Retina (tissue), 1 donor: ENCODE measurements at places on chromosomes 7 and 10.

DNA sequence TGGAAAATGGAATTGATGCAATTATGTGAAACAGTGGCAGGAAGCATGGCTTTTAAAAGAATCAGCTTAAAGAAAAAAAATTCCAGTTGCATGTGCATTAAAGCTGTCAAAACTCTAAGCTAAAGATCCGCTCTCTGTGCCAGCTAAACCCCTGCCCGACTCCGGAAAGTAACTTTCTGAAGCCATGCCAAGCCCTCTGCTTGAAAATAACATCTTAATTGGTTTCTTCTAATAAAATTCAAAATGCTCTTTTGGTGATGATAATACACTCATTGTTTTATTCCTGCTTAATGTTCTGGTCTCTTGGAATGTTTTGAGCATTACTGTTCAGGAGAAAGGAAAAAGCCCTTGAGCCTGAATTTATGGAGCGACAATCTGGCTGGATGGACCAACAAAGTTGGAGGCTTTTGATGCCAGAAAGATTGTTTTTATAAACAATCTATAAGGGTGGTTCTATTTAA, 11.7 kb downstream of the SEMA3C start:
- no peak for DNase-seq

DNA sequence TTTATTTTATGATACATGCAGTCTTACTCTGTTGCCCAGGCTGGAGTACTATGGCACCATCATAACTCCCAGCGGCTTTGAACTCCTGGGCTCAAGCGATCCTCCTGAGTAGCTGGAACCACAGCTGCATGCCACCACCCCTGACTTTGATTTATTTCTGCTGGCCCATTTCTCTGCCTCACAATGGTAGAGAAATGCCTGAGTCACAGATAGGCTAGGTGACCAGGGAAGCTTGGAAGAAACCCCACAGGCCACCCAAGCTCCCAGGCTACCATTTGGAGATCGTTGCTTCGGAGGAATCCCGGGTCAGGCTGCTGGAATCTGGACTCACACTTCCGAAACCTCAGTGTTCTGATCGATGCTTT, 17.4 kb upstream of the BAIAP2L1 start:
- DNase-seq: no peak

- no peak for DNase-seq
These were observed 1.0 kb upstream of the ENO4 start for GRCh38 chr10:116848032-116848943.

DNA sequence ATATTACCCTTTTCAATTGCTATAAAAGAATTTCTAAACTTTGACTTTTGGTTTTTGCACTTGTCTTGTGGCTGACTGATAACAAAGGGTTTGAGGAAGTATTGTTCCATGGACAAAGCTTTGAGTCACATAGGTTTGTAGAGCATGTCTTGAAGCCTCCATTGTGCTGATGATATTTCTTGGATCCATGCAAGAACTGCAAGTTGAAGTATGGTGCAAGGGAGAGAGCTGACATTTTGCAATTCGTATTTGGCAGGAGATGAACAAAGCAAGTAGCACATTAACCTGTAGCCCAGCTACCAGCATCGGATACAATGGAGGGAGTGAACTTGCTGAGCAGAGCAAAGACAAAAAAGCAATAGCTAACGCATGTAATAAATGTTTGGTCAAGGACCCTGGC, 23.4 kb downstream of the MGAM2 start:
- no peak for DNase-seq

DNA sequence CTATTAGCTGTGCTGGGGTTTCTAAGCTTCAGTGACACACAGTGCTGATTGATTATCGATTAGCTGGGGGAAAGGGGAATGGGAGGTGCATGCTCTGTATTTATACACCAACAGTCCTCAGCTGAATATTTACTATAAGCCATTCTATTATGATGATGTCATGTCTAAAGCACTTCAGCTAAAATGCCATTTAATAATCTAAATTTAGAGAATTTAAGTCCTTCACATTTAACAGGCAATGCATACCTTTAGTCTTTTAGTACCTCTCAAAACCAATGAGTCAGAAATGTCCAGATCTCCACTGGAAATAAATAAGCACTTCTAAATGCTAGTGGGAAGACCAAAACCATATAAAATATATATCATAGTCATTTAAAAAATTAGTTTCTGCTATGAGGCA, 24.6 kb downstream of the RPP38 start:
- DNase-seq: peak; percentile 17

- peak; percentile 61 for DNase-seq
These were observed 341.7 kb downstream of the DNAJB6 start for GRCh38 chr7:157678501-157678900.

GRCh38 chr10:35675846-35676245, 33.8 kb upstream of the FZD8 start:
- DNase-seq: no peak

GRCh38 chr10:86107131-86107530, 259.5 kb downstream of the GRID1 start:
- no peak for DNase-seq

GRCh38 chr10:104253106-104253505, 1.6 kb upstream of the GSTO1 start:
- no peak for DNase-seq

GRCh38 chr7:135712182-135712782, 15.7 kb downstream of the SLC13A4 start:
- DNase-seq: no peak

GRCh38 chr10:87799860-87800259, 18.2 kb downstream of the ATAD1 start:
- no peak for DNase-seq

- DNase-seq: no peak
These were observed 281.8 kb upstream of the KLF6 start for GRCh38 chr10:4066581-4067390.

GRCh38 chr10:124496150-124496549, 34.5 kb downstream of the LHPP start:
- no peak for DNase-seq

DNA sequence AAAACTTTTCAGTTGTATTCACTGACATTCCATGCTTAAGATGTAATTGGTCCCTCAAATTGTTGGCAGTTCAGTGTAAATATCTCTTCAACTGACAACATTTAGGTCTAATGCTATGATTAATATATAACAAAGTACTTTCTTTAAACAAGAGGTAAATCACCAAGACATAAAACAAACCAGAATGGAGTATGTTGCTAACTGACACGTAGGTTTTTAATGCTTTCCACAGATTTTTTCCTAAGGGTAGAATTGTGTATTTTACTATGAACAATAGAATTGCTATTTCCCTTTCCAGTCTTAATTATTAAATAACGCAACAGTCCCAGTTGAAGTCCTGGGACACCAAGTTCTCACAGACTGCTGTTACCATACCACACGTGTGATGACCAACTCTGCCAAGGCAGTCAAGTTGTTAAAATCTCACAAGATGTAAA, 4.1 kb downstream of the JCAD start:
- DNase-seq: no peak

- no peak for DNase-seq
These were observed 2.2 kb upstream of the ASCC1 start for GRCh38 chr10:72218325-72218724.

- peak; percentile 18 for DNase-seq
These were observed 41.7 kb downstream of the ARL4A start for GRCh38 chr7:12729112-12729511.

DNA sequence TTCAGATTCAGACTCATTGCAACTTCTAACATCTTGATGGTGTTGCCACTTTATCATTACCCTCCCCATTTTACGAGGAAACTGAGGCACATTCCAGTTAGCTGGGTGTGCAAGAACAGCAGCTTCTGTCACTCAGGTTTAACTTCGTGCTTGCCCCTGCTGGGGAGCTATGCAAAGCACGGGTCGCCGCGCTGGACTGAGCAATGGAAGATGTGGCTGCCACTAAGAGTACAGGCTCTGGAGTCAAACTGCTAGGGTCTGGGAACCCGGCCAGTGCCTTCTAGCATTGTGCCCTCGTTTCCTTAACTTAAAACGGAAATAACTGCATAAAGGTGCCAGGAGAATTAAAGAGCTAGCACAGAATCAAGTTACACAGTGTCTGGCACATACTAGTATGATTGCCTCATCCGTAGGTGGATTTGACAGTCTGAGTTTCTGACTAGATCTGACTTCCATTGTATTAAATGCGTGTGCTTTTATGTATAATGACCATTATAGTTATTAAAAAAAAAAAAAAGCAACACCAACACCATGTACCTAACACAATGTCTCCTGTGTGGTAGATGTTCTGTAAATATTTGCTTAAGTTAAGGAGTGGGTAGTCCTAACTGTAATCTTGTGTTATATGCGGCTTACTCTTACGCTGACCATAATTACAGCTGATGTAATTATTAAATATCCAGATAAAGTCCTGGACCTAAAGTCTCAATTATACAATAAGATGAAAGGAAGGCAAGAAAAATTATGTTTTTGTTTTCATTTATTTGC, 842 bp downstream of the ZNF22 start:
- peak; percentile 86 for DNase-seq

DNA sequence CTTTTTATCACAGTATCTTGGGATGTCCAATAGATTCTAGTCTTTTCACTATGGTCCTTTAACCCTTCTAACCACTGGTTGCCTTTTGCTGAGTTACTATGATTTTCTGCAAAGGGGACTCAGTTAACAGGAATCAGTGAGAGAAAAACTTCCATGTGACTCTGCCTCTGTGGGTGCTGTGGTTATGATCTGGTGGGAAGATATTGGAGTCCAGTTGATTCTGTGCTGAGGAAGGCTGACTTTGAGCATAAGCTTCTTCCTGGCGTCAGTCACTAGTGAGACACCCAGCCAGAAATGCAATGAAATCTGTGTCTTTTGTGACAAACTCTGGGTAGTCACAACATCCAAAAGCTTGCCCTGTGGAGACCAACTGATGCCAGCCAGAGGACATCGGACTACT, 648.0 kb downstream of the SUGCT start:
- DNase-seq: no peak

DNA sequence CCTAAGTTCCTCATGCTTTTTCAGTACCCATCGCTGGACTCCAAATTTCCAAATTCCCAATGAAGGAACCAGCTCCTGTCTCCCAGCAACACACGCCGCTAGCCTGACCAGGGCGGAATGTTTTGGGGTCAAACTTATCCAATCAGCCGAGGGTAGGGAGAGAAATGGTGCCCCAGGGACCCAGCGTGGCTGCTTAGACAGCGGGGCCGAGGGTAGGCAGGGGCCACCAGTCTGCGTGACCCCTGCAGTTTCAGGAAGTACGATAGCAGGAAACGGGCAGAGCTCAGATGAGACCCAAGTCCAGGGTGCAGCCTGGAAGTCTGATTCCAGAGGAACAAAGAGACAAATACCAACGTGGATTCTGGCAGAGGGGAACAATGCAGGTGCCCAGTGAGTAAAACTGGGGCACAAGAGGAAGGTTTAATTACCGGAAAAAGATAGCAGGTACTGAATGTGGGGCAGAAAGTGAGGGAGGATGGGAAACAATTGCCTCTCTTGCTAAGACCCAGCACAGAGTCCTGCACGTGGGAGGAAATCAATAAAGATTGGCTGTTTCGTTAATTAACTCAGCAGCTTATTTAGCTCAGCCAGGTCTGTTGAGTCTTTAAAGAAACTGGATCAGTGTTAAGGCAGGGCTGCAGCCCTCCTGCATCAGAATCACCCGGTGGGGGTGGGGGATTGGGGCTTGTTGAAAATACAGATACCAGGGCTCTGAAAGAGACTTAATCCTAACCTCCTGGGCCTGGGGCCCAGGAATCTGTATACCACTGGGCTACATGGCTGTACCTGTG, 50.4 kb upstream of the NFE2L3 start:
- DNase-seq: peak; percentile 72

DNA sequence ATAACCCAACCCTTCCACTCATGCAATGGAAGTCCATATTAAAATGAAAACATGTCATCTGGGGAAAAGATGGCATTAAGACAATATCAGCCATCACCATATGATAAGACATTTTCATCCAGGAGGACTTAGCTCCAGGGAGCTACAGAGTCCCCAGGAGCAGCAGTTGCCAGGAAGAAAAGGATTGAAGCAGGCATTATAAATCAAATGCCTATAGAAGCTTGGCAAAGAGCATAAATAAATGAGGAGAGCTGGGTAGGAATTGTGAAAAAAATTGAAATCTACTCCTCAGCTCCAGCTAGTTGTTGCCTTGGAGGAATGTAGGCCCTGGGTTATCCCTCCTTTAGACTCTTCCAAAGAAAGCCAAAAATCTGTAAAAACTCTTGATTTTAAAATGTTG, 42.5 kb downstream of the FAM13C start:
- no peak for DNase-seq

GRCh38 chr7:119967221-119967620, 305.8 kb upstream of the KCND2 start:
- no peak for DNase-seq

GRCh38 chr7:101362334-101363195, at the start of gene COL26A1:
Gene COL26A1 (plus strand): TSS chr7:101362875. CDS start chr7:101363033, 158 bp downstream.
- peak; percentile 80 for DNase-seq

- no peak for DNase-seq
These were observed 9.9 kb upstream of the ITGB8 start for GRCh38 chr7:20320786-20321185.

DNA sequence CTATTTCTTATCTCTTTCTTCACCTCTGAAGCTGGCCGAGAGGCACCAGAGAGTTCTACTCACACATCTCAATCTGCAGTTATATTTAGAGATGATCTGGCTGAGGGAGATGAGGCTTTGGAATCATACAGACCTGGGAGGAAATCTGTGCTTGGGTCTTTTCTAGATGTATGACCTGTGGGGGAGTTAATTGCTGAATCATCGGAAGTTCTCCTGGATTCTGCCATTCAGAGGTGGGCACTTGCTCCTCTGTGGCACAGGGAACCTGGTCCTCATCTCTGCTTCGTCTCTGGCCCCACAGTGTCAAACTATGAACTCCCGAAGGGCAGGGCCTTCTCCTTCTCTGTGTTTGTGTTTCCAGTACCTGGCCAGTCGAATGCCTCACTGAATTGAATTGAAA, 52.5 kb downstream of the BLNK start:
- no peak for DNase-seq

DNA sequence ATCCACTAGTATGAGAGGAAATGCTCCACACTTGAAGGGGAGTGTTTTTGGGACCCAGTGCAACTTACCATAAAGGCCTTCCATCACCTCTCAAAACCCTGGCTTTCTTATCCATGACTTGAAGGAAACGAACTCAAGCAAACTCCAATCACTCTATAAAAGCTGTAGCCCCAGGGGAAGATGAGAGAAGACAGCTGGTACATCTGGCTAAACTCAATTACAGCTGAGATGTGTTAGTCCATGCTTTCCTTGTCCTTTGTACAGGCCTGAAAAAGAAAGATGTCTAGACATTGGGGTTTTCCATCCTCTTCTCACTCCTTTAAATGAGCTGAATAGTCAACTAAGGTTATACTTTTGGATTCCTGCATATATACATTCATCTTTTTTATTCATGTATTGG, 89.5 kb upstream of the ANKRD30A start:
- DNase-seq: no peak

GRCh38 chr7:47091141-47091540, 490.8 kb downstream of the TNS3 start:
- no peak for DNase-seq
